ENCODE measurements at places on chromosomes 6 and 20. TPM values are rescaled to one million over a fixed set of nuclear protein-coding genes. Genes with fewer than 3 reads are reported as not detected.

The SIRPB1 gene
- polyA plus RNA-seq, result 1.8 TPM

The ENPP5 gene
- 10.8 TPM for polyA plus RNA-seq

The MUC22 gene
- not detected for polyA plus RNA-seq

The ADGB gene
- 3.8 TPM for polyA plus RNA-seq

The HDDC2 gene
- 86.9 TPM for polyA plus RNA-seq

The DCDC2 gene
- polyA plus RNA-seq, result 13.7 TPM

The TCF15 gene
- 2.4 TPM for polyA plus RNA-seq

The PBOV1 gene
- 0.18 TPM for polyA plus RNA-seq

The HLA-DMA gene
- 13.4 TPM for polyA plus RNA-seq

DNA sequence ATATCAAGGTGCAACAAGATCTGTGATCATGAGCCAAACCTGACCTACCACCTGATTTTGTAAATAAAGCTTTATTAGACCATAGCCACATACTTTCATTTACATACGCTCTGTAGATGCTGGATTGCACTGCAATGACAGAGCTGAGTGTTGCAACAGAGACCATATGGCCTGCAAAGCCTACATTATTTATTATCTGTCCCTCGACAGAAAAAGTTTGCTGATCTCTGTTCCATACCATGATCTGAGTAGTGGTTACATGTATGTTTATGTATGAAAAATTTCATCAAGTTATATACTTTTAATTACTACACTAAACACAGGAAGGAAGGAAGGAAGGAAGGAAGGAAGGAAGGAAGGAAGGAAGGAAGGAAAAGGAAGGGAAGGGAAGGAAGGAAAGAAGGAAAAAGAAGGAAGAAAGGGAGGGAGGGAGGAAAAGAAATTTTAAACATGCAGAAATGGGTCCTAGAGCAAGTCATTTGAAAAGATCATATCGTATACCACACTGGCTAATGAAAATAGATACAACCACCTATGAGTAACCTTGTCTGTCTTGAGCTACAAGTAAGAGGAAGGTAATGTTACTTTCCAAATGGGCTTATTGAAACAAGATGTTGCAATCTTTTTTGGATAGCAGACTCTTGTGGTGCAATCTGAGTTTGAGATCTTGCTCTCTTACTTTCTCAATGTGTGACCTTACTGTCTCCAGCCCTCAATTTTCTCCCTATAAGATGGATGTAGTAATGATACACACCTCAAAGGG is 441.0 kb downstream of the KIF16B start:
- no peak for DNase-seq

- no peak for DNase-seq
These were observed 74.7 kb downstream of the ZHX3 start for GRCh38 chr20:41242807-41243206.

- peak; percentile 62 for DNase-seq
These were observed 38.9 kb downstream of the MGME1 start for GRCh38 chr20:18007534-18008292.

GRCh38 chr6:124057461-124057860 is 253.8 kb downstream of the NKAIN2 start:
- no peak for DNase-seq

DNA sequence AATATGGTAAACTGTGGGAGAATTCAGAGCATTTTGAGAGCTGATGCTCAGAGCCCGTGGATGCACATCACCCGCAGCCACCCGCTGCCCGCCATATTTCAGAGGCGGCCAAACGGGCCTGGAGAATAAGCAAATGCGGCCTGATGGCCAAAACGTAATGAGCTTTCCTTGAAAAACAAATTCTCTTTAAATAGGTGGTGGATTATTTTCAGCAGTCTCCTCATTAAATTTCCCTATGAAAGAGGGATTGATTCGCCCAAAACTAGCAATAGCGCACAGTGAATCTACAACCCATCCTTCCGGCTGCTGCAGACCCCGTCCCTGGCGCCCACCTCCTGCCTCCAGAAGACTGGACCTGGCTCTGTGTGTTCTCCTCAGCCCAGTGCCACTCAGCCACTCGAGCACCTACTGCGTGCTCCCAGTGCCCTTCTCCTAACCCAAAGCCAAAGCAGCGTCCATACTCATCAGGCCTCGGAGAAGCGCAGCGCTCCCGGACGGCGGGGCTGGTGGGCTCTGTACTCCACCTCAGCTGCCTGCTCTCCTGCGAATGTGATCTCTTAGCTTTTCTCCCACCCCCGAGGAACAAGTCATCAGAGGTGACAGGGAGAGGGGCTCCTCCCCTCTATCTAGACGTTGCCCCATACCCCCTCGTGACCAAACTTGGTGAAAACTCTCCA is 224.8 kb downstream of the TAF4 start:
- no peak for DNase-seq

- DNase-seq, result no peak
These were observed 335.3 kb upstream of the NT5E start for GRCh38 chr6:85114581-85114935.

DNA sequence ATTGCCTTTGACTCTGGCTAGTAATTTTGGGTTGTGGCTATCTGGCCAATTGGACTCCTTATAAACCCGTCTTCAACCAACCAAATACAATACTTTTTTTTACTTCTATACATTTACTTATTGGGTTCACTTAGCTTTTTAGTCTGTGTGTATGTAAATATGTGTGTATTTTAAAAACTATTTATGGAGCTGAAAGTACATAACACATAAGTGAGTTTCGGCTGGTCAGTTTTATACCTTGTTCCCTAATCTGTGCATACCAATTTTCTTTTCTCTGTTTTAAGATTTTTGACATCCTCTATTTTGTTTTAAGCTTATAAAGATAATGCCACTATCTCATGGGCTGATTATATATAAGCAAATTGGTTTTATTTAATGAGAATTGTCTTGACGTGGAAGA is 129.5 kb downstream of the LRRC1 start:
- DNase-seq, result no peak

DNA sequence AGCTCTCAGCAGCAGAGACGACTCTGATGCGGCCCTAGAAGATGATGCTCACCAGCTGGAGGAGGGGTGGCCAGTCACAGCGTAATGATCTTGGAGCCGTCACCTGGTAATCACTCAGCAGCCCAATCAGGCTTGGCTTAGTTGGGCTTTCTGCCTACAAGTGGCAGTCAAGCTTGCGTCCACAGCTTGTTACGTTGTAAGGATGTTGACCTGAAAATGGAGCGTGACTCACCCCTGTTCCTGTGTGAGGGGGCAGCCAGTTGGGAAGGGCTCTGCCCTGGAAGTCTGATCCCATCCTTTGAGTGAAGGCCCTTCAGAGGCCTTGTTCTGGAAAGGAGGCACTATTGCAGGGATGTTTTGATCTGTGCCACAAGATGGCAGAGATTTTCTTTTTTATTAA is 49.8 kb downstream of the SPATA2 start:
- no peak for DNase-seq

DNA sequence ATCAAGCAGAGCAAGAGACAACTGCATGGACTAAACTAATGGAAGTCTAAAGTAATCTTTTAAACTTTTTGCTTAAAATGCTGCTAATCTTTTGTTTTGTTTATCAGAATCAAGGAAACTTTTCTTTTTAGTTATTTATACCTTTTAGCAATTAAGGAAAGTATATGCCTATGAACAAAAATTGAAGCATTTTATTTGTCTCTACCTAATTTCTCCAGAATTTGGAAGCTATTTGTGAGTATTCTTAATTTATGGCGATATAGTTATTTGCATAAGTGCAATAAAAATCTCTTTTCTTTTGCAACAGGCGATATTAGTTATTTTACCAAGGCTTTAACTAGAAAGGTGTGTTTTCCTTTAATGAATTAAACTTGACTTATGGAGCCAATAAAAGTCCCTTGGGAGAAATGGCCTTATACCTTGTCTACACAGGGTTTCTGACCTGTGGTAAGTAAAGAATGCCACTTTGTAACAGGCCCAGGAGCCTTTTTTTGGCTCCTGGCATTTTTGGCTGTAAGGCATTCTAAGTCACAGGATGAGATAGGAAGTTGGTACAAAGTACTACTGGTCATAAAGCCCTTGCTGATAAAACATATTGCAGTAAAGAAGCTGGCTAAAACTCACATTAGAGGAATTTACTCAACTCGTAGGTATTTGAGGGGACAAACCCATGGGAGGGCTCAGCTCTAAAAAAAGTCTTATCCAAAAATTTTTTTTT is 37.2 kb downstream of the TMEM14A start:
- no peak for DNase-seq

GRCh38 chr20:61536671-61537070 is 284.6 kb downstream of the CDH4 start:
- DNase-seq, result no peak

DNA sequence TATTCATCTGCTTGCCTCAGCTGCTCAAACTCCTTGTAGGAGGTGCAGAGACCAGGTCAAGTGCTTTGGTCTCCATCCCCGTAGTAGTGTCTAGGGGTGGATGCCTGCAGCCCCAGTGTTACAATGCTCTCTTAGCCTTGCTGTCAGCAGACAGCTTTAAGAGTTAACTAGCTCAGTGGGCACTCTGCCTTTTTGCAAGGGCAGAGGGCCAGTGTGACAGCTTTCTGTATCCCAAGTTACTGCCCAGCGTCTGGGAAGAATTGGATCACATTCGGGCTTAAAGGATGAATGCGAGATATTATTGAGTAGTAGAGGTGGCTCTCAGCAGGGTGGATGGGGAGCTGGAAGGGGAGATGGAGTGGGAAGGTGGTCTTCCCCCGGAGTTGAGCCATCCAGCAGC is 339.9 kb upstream of the RNF217 start:
- no peak for DNase-seq

- no peak for DNase-seq
These were observed 490.0 kb downstream of the GRIK2 start for GRCh38 chr6:101883505-101883904.

- DNase-seq, result no peak
These were observed 23.5 kb upstream of the MLIP start for GRCh38 chr6:54087721-54088120.

DNA sequence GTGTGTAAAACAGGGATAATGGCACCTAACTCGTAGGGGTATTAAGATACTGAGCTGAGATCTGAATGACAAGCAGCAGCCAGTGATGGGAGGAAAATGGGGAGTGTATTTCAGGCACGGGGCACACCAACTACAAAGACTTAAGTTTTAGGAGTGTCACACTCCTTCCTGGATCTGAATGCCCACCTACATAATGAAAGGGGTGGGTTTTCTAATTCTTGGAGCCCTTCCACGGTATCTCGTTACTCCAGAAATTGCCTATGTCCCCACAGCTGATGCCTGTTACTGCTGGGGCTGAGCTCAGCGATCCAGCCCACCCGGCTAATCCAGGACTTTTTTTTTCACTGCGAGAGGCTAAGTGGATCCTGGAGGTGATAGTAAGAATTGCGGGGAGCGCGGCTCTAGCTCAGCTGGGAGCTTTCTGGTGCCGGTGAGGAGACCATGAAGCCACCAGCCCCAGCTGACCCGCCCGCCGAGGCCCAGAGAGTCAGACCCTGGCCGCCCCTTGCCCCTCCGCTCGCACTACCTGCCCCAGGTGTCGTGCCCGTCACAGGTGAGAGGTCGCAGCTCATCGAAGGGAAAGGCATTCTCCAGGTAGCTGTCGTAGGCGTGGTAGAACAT is 727 bp downstream of the EDEM2 start:
- peak; percentile 82 for DNase-seq

All from left lung (tissue), 14 donors.